ENCODE measurements at places on chromosomes 3 and 15.

DNA sequence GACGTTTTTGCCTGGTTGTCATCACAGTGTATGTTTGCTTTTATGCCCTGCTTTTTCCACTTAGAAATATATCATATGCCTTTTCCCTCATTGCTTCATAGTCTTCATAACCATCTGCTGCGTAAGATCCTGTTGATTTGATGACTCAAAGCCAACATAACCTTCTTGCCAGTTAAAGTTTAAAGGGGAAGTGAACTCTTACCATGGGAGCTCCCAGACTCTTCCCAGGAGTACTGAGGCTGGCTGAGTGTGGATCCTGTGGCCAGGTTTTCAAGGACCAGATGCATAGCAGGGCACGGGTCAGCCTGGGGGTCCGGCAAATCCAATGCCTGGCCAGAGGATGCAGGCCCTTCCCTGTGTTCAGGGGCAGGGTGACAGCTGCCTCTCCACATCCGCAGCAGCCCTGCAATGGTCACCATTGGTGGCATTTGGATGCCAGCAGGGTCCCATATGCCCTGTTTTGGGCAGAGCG is 42.0 kb upstream of the SACM1L start:
- no peak for DNase-seq

- no peak for DNase-seq
Measured at GRCh38 chr3:21446027-21446426, 305.0 kb downstream of the ZNF385D start.

DNA sequence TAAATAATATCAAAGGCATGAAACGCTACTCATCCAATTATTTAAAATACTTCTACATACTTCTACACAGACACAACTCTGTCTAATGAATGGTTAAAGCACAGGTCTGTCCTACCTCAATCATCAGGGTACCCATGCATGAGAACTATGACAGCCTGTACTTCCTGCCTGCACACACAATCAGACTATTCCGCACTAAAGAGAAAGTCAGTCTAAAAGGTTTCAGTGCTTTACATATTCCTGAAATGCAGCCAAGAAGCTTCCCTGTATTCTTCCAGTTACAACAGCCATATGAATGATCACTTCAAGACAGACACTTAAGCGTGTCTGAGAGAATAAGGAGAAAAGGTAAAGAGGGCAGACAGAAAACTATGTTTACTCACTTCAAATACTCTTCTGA is 58.8 kb downstream of the TUBGCP4 start:
- no peak for DNase-seq

- DNase-seq = no peak
Measured at GRCh38 chr15:44308415-44308814, 19.9 kb downstream of the GOLM2 start.

GRCh38 chr3:105385819-105386508 is 19.3 kb downstream of the ALCAM start:
- DNase-seq = no peak

- DNase-seq = no peak
Measured at GRCh38 chr3:53773611-53774368, 72.4 kb downstream of the CHDH start.

DNA sequence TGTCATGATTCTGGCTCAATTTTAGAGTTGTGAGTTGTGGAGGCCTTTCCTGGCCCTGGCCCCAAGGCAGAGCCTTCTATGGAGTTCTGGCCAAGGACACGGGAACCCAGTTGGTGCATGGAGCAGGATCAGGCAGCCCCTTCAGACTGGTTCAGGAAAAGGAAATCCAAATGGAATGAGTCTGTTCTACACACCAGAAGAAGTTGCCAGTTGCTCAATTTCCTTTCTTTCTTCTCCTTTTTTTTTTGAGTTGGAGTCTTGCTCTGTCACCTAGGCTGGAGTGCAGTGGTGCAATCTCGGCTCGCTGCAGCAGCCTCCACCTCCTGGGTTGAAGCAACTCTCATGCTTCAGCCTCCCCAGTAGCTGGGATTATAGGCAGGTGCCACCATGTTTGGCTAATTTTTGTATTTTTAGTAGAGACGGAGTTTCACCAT is 28.9 kb upstream of the BHLHE40 start:
- DNase-seq = no peak

DNA sequence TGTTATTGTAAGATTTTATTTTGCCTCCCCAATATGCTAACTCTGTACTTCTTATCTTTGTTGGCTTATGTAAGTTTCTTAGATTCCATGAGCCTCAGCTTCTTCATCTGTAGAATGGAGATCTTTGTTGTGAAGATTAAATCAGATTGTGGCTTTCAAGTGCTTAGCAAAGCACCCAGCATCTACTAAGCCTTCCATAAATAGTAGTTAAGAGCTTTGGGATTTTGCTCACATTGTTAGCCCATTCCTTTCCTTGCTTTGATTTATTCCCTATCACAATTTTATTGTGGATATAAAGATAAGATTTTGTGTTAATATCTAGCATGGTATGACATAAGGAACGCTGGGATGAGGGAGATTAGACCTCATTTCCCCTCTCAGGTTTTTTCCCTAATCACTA is 501.4 kb downstream of the PYDC2 start:
- DNase-seq = no peak

- no peak for DNase-seq
Measured at GRCh38 chr3:113626503-113627371, 69.7 kb downstream of the USF3 start.

DNA sequence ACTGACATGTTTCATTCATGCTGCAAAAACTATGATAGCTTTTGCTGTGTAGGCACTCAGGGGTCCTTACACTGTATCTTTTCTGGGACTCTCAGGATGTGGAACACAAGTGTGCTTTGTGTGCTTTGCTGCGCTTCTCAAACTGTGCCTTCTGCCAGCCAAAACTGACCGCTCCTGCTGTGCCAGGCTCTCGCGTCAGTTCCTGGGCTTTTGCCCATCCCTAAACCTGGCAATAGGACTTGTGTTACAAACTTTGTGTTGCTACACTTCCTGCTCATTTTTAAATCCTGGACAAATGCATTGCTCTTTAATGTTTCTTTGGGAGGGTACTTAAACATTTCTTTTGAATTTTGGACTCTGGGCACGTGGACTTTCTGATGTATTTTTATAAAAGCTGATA is 60.3 kb downstream of the DIPK2A start:
- DNase-seq = no peak

GRCh38 chr3:9190276-9190675 is 59.2 kb downstream of the SRGAP3 start:
- DNase-seq = no peak

GRCh38 chr3:155859859-155860258 is 5.6 kb upstream of the SLC33A1 start:
- no peak for DNase-seq

GRCh38 chr15:29382862-29383261 is 113.2 kb upstream of the NSMCE3 start:
- no peak for DNase-seq

DNA sequence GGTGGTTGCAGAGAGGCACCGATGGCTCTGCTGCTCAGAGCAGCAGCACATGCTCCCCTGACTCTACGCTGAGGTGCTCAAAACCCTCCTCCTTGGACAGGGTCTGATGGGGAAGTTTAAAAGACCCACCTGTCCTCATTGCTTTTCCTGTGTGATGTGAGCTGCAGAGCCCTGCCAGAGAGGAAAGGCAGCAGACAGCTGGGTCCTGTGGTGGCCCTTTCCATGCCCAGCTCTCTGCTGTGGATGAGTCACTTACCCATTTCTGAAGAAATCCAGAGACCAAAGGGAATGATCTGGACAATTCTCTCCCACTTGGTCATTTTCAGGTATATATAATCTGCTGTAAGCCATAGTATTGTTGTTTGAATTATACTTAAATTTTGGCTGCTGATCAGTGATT is 121.7 kb downstream of the CHDH start:
- no peak for DNase-seq

DNA sequence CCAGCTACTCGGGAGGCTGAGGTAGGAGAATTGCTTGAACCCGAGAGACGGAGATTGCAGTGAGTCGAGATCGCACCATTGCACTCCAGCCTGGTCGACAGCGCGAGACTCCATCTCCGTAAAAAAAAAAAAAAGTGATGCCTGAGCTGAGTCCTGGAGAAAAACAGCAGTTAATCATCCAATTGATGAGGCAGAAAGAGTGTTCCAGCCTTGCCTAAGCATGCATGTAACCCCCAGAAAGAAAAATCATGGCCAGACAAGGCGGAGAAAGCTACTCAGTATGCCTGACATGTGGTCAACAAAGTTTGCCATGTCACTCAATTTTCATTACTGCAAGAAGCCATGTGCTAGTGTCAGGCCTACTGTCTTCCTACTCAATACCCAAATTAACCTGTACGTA is 593.1 kb upstream of the MDFIC2 start:
- no peak for DNase-seq

- no peak for DNase-seq
Measured at GRCh38 chr15:93088981-93089726, at the start of gene RGMA. RGMA (minus strand) TSS chr15:93089211; CDS start chr15:93088932, 279 bp downstream.
